ENCODE measurements at places on chromosomes 5 and 9. TPM values are rescaled to one million over a fixed set of nuclear protein-coding genes. Genes with fewer than 3 reads are reported as not detected.

ENTREP1 gene
- total RNA-seq = 12.6 TPM

- H3K4me3 ChIP-seq = no peak overlapping the region
- H3K4me1 ChIP-seq = no peaks in the 10 kb centered on the region
- no peaks in the 10 kb centered on the region for H3K27me3 ChIP-seq
- no peaks in the 10 kb centered on the region for H3K36me3 ChIP-seq
Measured at GRCh38 chr9:90941661-90942060, 140.0 kb downstream of the SYK start.

- no peaks in the 10 kb centered on the region for H3K36me3 ChIP-seq
- H3K27me3 ChIP-seq = no peaks in the 10 kb centered on the region
- H3K4me1 ChIP-seq = peaks cover 13% of the 10 kb centered on the region
- H3K4me3 ChIP-seq = no peak overlapping the region
- H3K27ac ChIP-seq = no peak overlapping the region
Measured at GRCh38 chr9:130142641-130143040, 29.6 kb upstream of the NCS1 start.

GRCh38 chr9:98038958-98039357 lies 17.6 kb upstream of the NANS start:
- H3K27ac ChIP-seq = no peak overlapping the region
- no peaks in the 10 kb centered on the region for H3K36me3 ChIP-seq
- H3K27me3 ChIP-seq = no peaks in the 10 kb centered on the region
- no peaks in the 10 kb centered on the region for H3K4me1 ChIP-seq
- DNase-seq = no peak
- H3K4me3 ChIP-seq = no peak overlapping the region

GRCh38 chr9:129435988-129436717 lies 184.7 kb downstream of the C9orf50 start:
- DNase-seq = no peak
- peak overlapping the region; percentile 77 for H3K27ac ChIP-seq
- H3K27me3 ChIP-seq = no peaks in the 10 kb centered on the region

- H3K4me3 ChIP-seq = no peak overlapping the region
- H3K27ac ChIP-seq = no peak overlapping the region
- H3K4me1 ChIP-seq = no peaks in the 10 kb centered on the region
- H3K27me3 ChIP-seq = no peaks in the 10 kb centered on the region
- H3K36me3 ChIP-seq = no peaks in the 10 kb centered on the region
Measured at GRCh38 chr9:89994988-89995613, 390.3 kb downstream of the GADD45G start.

DNA sequence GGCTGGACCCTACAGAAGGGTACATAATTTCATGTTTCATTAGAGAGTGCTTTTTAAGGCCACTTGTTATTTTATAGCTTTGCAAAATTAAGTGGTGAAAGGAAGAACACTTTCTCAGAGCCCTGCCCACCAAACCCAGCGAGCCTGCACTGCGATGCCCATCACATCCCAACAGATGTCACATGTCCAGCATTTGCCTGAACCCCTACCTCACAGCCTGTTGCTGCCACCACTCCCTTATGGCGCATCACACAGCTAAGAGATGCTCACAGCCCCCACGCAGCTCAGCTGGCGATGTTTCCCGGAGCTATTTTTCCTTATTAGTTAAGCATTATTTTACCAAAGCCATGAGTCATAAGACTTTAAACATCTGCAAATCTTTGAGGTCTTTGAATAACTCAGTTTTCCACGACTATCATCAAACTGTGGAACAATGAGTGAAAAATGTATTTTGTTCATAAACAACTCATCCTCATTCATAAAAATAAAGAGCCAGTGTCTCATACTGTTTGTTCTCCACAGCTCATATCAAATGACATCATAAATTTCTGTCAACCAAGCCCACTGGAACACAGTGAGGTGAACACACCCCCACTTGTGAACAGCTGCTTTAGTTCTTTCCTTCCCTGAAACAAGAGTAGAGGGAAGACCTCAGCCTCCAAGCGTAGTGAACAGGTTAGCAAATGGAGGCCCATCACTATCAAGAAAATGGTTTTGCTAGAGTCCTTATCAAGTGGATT lies 104.9 kb downstream of the SYK start:
- H3K36me3 ChIP-seq = no peaks in the 10 kb centered on the region
- no peak for DNase-seq
- no peak overlapping the region for H3K4me3 ChIP-seq
- no peaks in the 10 kb centered on the region for H3K4me1 ChIP-seq
- H3K27me3 ChIP-seq = no peaks in the 10 kb centered on the region

MCCC2 gene
- total RNA-seq = 28.0 TPM

ADAM19 gene
- total RNA-seq = 2.4 TPM
